ENCODE measurements at places on chromosomes 6 and 20. TPM values are rescaled to one million over a fixed set of nuclear protein-coding genes. Genes with fewer than 3 reads are reported as not detected.

- no peak for DNase-seq
- no peak overlapping the region for H3K27ac ChIP-seq
- no peak overlapping the region for H3K4me3 ChIP-seq
- peaks cover 14% of the 10 kb centered on the region for H3K4me1 ChIP-seq
These were observed 5.0 kb upstream of the BCLAF1 start for GRCh38 chr6:136294621-136295020.

DNA sequence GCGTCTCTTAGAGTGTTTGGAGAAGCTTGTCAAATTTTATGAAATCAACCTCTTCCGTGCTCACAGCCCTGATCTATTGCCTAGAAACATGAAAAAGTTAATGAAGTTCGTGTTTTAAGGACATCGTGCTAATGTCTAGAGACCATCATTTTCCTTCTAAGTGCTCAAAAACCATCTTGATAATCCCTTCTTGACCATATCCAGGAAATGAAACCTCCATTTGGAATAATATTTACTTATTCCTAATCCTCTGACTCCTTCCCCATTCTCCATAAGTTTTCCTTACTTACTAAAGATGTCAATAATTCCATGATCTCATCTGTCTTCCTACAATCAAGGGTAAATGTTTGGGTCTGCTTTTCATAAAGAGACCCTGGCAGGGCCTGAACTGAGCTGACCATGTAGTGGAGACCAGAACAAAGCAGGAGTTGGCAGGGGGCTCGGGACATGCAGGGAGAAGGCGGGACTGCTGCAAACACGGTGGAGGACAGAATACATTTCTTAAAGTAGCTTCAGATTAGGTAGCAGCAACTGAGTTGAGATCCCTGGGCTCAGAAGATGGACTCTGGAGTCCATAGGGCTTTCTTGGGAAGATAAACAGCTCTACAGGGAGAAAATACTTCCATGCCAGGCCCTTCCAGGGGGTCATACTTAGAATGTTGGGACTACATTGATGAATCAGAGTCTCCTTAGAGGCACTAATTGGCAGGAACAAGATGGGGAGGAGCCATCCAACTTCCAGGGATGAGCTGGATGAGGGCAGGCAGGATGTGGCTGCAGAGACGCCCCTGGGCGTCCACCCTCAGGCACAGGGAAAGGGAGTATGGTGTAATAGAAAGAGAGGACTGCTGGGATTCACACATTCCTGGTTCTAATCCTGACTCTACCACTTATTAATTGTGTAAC, 100.7 kb downstream of the RIN2 start:
- no peak overlapping the region for H3K4me3 ChIP-seq
- H3K4me1 ChIP-seq = peaks cover 11% of the 10 kb centered on the region
- no peak for DNase-seq

DNA sequence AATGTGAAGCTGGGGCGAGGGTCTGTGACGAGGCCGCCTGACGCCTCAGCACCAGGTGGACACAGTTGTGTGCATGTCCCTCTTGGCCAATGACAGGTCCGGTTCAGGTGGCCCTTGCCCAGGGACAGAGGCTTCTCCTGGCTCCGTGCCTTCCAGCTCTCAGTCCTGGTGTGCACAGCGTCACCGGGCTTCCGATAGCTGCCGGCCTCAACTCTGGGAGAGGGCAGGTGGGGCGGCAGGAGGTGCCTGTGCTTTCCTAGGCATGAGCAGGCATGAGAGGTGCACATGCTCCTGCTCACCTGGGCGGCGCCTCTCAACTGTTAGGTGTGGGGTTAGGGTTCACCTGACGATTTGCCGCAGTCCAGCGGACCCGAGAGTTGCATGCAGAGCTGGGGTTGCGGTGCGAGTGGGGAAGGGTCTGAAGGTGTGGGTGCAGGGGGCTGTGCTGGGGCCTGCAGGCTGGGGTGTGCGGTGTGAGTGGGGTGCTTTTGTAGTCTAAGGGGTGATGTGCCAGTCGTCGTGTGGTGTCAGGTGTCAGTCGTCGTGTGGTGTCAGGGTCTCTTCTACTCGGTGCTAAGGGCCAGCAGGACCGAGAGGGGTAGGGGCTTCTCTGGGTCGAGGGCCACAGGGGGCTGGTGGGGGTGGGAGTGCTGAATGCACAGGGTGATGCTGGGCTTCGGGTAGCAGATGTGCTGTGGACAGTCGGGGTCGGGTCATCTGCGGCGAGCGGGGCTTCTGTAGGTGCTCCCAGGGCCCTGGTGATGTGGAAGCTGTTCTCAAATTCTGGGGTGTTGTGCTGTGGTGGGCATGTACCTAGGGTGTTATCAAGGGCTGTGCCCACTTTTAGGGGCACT, 3.8 kb upstream of the SOX18 start:
- H3K36me3 ChIP-seq = no peaks in the 10 kb centered on the region
- no peak for DNase-seq
- peaks cover 21% of the 10 kb centered on the region for H3K27me3 ChIP-seq
- no peak overlapping the region for H3K27ac ChIP-seq
- H3K4me3 ChIP-seq = no peak overlapping the region
- H3K4me1 ChIP-seq = peaks cover 27% of the 10 kb centered on the region

DNA sequence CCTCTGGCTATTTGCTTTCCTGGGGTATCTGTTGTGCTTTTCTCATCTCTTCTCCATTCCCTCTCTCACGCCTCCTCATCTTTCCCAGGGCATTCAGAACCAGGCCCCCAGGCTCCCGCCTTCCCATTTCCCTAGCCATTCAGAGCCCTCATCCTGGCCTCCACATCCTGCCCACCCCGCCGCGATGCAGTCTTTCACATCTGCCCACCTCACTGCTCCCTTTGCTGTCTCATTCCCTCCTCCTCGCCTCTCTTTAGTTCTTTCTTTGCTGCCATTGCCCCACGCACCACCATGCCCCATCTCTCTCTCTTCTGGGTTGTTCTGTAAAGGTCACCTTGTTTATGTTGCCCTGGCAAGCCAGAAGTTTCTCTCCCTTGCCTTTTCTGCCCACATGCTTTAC, 10.6 kb upstream of the AAR2 start:
- H3K27me3 ChIP-seq = peaks cover 11% of the 10 kb centered on the region
- peaks cover 7% of the 10 kb centered on the region for H3K4me1 ChIP-seq
- no peak overlapping the region for H3K4me3 ChIP-seq

- no peak overlapping the region for H3K27ac ChIP-seq
- peak; percentile 59 for DNase-seq
- H3K4me3 ChIP-seq = no peak overlapping the region
- H3K27me3 ChIP-seq = peaks cover 7% of the 10 kb centered on the region
These were observed 146.9 kb downstream of the PHACTR3 start for GRCh38 chr20:59751075-59751711.

GRCh38 chr6:25943887-25944286, 13.4 kb upstream of the SLC17A2 start:
- H3K36me3 ChIP-seq = peaks cover 8% of the 10 kb centered on the region
- H3K27ac ChIP-seq = no peak overlapping the region
- DNase-seq = no peak
- H3K27me3 ChIP-seq = no peaks in the 10 kb centered on the region

GRCh38 chr6:137646484-137646883, 152.3 kb upstream of the OLIG3 start:
- H3K4me3 ChIP-seq = no peak overlapping the region
- H3K27ac ChIP-seq = no peak overlapping the region
- peaks cover 3% of the 10 kb centered on the region for H3K36me3 ChIP-seq

GRCh38 chr6:35238843-35239289, 20.7 kb upstream of the ZNF76 start:
- no peak for DNase-seq
- no peaks in the 10 kb centered on the region for H3K27me3 ChIP-seq
- no peak overlapping the region for H3K4me3 ChIP-seq

- DNase-seq = peak; percentile 16
- no peaks in the 10 kb centered on the region for H3K4me1 ChIP-seq
These were observed 56.1 kb downstream of the VSTM2L start for GRCh38 chr20:37958856-37959520.

DNA sequence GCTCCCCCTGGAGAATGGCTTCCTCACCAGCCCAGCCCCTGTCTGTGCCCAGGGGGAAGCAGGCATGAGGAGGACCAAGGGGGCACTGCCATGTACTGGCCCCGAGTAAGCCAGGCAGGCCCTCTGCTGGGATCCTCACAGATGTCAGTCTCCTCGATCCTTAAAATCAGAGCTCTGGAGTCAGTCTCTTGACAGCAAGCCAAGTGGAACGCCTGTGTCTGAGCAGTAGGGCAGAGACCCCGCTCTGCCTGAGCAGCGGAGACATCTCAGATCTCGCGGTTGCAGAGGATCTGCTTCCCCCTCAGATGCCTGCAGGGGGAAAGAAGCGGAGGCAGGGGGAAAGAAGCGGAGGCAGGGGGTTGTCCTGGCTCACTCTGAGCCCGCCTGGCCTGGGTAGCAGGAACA, 92.6 kb downstream of the SNX5 start:
- H3K27me3 ChIP-seq = peaks cover 21% of the 10 kb centered on the region
- no peak overlapping the region for H3K4me3 ChIP-seq
- no peak for DNase-seq
- no peaks in the 10 kb centered on the region for H3K36me3 ChIP-seq

- H3K27ac ChIP-seq = no peak overlapping the region
- DNase-seq = no peak
- no peaks in the 10 kb centered on the region for H3K4me1 ChIP-seq
- peaks cover 23% of the 10 kb centered on the region for H3K27me3 ChIP-seq
- H3K4me3 ChIP-seq = no peak overlapping the region
These were observed 9.1 kb downstream of the CST5 start for GRCh38 chr20:23870461-23870860.

DNA sequence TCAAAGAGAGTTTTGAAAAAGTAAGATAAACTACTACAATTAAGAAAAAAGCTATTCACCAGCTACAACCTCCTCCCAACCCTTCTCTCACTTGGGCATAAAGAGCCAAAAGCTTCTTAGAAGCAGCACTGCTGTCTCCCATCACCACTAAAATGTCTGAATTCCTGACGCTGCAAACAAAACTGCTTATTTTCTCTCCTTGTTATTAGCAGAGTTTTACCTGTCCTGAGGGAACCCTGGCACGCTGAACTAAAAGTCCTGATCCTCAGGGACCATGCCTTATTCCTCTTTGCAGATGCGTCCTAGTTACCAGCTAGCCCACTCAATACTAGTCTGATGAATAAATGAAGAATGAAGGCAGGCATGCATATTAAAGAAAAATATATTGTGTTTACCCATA, 1.1 kb downstream of the HACE1 start:
- H3K27ac ChIP-seq = no peak overlapping the region
- no peaks in the 10 kb centered on the region for H3K27me3 ChIP-seq

- H3K27me3 ChIP-seq = peaks cover 21% of the 10 kb centered on the region
- no peak overlapping the region for H3K4me3 ChIP-seq
- H3K36me3 ChIP-seq = no peaks in the 10 kb centered on the region
- peaks cover 10% of the 10 kb centered on the region for H3K4me1 ChIP-seq
- H3K27ac ChIP-seq = no peak overlapping the region
These were observed 166.1 kb downstream of the GRM4 start for GRCh38 chr6:33979750-33980149.

DNA sequence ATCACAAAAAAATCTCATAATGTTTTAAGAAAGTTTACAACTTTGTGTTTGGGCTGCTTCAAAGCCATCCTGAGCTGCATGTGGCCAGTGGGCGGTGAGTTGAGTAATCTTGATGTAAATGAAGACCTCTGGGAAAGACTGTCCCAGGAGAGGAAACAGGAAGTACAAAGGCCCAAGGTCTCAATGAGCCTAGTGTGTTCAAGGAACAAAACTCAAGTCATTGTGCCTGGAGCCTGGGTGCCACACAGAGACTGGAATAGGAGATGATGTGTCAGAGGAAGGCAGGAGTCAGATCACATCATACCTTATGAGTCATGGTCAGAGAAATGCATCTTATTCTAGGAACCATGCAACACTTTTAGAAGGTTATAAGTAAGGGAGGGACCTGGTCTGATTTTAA, 51.5 kb downstream of the COL19A1 start:
- no peak overlapping the region for H3K4me3 ChIP-seq
- H3K27me3 ChIP-seq = no peaks in the 10 kb centered on the region
- H3K27ac ChIP-seq = no peak overlapping the region
- H3K36me3 ChIP-seq = no peaks in the 10 kb centered on the region

DNA sequence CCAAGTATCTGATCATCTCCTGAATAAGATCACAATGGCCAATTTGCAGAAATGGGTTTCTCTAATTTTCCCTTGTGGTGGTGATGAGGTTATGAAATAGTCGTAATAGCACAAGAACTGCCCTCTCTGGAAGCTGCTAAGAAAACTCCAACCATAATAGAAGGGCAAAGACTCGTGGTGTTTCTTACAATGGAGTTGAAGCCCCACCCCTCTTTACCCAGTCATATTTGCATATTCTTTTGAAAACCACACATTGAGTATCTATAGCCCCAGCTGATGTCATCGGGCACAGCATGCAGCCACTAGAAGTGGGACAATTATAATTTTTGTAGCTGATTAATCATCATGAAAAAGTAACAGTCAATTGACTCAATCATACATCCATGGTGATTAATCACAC, 452.1 kb upstream of the POU3F2 start:
- no peak overlapping the region for H3K27ac ChIP-seq
- no peak for DNase-seq
- H3K4me3 ChIP-seq = no peak overlapping the region
- no peaks in the 10 kb centered on the region for H3K27me3 ChIP-seq
- H3K36me3 ChIP-seq = no peaks in the 10 kb centered on the region

- H3K27ac ChIP-seq = peak overlapping the region; percentile 56
- peaks cover 42% of the 10 kb centered on the region for H3K4me1 ChIP-seq
- no peak for DNase-seq
- peak overlapping the region; percentile 65 for H3K4me3 ChIP-seq
These were observed 132.1 kb upstream of the ZNF184 start for GRCh38 chr6:27604986-27605385.

DNA sequence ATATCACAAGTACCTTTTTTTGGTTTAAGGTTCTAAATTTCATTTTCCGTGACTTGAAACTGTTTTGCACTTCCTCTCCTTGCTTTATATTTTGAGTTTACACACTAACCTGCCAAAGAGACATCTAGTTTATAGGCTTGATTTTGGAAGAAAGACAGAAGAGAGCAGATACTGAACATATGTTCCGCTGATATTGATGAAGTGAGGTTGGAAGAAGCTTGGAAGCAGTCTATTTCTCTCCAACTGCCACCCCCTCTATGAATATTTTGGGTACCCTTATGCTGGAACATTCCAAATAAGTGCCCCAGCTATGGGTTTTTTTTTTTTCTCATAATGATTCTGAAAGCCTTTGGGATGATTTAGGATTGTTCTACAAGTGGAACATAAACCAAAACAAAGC, 150.6 kb downstream of the LAMA2 start:
- H3K4me1 ChIP-seq = no peaks in the 10 kb centered on the region
- H3K36me3 ChIP-seq = no peaks in the 10 kb centered on the region

Gene GPR6
- not detected for total RNA-seq

Gene OXT
- not detected for total RNA-seq

Gene DCDC2
- not detected for total RNA-seq

Gene MCCD1
- total RNA-seq = not detected

Gene BPIFB4
- not detected for total RNA-seq

Gene ACOT13
- 21.8 TPM for total RNA-seq

Gene MLN
- total RNA-seq = not detected

Gene CTAGE9
- not detected for total RNA-seq
